Psoas muscle (tissue), 8 donors: ENCODE measurements at places on chromosomes 1 and 21. TPM values are rescaled to one million over a fixed set of nuclear protein-coding genes. Genes with fewer than 3 reads are reported as not detected.

MROH7 gene
- 0.48 TPM for polyA plus RNA-seq

LRRC38 gene
- 6.5 TPM for polyA plus RNA-seq

AQP10 gene
- 0.04 TPM for polyA plus RNA-seq

HAPLN2 gene
- polyA plus RNA-seq, result 0.56 TPM

ADORA3 gene
- polyA plus RNA-seq, result 0.45 TPM

TEX38 gene
- polyA plus RNA-seq, result not detected

BRINP3 gene
- 0.45 TPM for polyA plus RNA-seq

AVPR1B gene
- polyA plus RNA-seq, result not detected

TMEM234 gene
- 9.8 TPM for polyA plus RNA-seq

DNA sequence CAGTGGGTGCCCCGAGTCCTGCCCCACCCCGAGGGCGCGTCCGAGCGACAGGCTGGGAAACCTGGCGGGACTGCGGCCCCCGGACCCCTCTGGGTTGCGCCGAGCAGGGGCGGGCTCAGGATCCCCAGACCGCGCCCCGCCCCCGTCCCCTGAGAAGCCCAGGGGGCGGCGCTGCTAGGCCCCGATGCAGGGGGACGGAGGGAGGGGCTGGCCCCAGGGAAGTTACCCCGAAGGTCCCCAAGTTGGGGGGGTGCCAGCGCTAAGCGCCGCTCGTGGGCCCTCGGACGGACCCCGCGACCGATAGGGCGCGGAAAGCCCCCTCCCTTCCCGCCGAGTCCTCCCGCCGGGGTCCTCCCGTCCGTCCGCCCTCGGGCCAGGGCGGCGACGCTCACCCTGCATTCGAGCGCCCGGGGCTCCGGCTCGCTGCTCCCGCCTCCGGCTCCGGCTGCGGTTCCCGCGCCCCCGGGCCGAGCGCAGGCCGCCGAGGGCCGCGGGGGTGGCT, 414 bp downstream of the GPR153 start:
- H3K4me3 ChIP-seq, result peak overlapping the region; percentile 64
- no peaks in the 10 kb centered on the region for H3K27me3 ChIP-seq
- DNase-seq, result peak; percentile 57
- peaks cover 4% of the 10 kb centered on the region for H3K4me1 ChIP-seq

- DNase-seq, result no peak
- no peaks in the 10 kb centered on the region for H3K4me1 ChIP-seq
- H3K4me3 ChIP-seq, result peak overlapping the region; percentile 50
- H3K36me3 ChIP-seq, result no peaks in the 10 kb centered on the region
Observed at GRCh38 chr21:41369920-41370839, 8.4 kb downstream of the MX2 start.

DNA sequence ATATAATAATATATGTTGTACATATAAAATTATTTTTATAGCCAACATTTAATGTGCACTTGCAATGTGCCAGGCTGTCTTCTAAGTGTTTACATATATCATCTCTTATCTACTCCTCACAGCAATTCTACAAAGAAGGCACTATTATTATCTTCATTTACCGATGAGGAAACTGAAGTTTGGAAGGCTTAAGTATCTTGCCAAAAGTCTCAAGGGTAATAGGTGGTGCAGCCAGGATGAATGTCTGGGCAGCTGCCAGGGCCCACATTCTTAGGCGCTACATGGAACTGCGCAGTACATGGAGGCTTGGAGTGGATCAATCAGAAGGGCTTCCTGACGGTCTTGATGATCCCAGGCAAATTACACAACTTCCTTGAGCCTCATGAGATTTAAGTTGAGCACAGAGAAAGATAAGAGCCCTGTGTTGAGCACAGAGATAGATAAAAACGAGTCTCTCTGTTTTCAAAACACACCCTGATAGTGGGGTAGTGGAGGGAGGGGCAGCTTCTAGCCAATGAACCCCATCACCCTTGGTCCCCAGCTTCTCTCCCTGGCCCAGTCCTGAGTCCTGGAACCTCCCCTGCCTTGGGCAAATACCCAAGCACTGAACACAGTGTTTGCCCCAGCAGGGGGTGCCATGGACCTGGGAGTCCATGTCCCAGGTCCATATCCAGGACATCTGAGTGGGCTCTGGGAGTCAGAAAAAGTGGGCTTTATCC, 9.2 kb downstream of the POU3F1 start:
- no peak for DNase-seq
- H3K27me3 ChIP-seq, result peaks cover 11% of the 10 kb centered on the region
- H3K27ac ChIP-seq, result no peak overlapping the region
- H3K36me3 ChIP-seq, result no peaks in the 10 kb centered on the region
- H3K4me3 ChIP-seq, result no peak overlapping the region
- H3K4me1 ChIP-seq, result no peaks in the 10 kb centered on the region

- no peak overlapping the region for H3K27ac ChIP-seq
- H3K4me1 ChIP-seq, result peaks cover 21% of the 10 kb centered on the region
- H3K36me3 ChIP-seq, result no peaks in the 10 kb centered on the region
- no peak overlapping the region for H3K4me3 ChIP-seq
- no peak for DNase-seq
Observed at GRCh38 chr1:214553142-214553710, 1.8 kb upstream of the PTPN14 start.

DNA sequence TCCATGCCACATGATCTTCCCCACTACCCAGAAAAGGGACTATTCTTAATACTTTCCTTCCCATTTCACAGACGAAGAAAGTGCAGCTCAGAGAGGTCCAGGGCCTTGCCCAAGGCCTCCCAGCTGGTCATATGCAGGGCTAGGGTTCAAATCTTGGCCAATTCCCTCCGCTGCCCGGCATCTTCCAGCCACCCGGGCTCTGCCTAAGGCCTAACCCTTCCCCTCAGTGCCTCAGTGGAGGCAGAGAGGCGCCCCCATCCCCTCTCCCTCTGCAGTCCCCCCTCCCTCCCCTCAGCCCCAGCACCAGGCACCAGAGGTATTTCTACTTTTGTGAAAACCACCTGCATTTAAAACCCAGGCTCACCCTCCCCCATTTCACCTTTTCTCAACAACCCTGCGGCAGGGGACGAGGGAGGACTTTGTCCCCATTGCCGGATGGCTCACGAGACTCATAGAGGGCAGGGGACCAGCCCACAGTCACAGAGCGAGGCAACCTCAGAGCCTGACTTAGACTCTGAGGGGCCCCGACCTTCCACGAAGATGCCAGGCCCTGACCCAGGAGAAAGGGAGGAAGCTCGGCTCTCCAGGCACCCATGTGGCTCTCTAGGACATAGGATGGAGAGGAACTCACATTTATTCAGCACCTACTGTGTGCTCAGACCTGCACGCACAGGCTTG, 12.3 kb downstream of the LAPTM5 start:
- H3K27ac ChIP-seq, result no peak overlapping the region
- H3K36me3 ChIP-seq, result no peaks in the 10 kb centered on the region
- DNase-seq, result no peak
- no peak overlapping the region for H3K4me3 ChIP-seq
- H3K4me1 ChIP-seq, result no peaks in the 10 kb centered on the region

- H3K27ac ChIP-seq, result no peak overlapping the region
- no peak overlapping the region for H3K4me3 ChIP-seq
- no peaks in the 10 kb centered on the region for H3K36me3 ChIP-seq
- DNase-seq, result no peak
- H3K27me3 ChIP-seq, result no peaks in the 10 kb centered on the region
Observed at GRCh38 chr1:40362699-40363098, 10.8 kb upstream of the SMAP2 start.

DNA sequence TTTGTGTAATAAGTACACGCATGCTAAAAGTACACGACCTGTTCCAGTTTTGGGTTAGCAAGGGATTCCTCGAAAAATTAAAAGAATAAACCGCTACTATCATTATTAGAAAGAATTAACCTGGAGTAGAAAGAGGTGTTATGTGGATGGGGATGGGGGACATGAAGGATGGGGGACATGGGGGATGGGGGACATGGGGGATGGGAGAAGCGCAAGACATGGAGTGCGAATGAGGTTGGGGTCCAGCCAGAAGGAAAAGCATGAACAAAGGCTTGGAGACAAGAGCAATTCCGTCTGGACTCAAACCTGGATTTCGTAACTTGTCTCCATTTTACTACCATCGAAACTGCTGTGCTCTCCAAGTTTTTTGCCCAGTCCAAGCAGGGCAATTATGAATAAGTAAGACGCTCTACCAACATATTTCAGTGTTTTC, 591 bp upstream of the KDM1A start:
- peak overlapping the region; percentile 78 for H3K4me3 ChIP-seq
- DNase-seq, result no peak
- H3K27ac ChIP-seq, result peak overlapping the region; percentile 90
- H3K27me3 ChIP-seq, result no peaks in the 10 kb centered on the region
- no peaks in the 10 kb centered on the region for H3K36me3 ChIP-seq

- no peaks in the 10 kb centered on the region for H3K4me1 ChIP-seq
- no peaks in the 10 kb centered on the region for H3K36me3 ChIP-seq
- no peak overlapping the region for H3K27ac ChIP-seq
- no peak for DNase-seq
- no peak overlapping the region for H3K4me3 ChIP-seq
Observed at GRCh38 chr1:220291580-220291979, 19.3 kb upstream of the RAB3GAP2 start.

DNA sequence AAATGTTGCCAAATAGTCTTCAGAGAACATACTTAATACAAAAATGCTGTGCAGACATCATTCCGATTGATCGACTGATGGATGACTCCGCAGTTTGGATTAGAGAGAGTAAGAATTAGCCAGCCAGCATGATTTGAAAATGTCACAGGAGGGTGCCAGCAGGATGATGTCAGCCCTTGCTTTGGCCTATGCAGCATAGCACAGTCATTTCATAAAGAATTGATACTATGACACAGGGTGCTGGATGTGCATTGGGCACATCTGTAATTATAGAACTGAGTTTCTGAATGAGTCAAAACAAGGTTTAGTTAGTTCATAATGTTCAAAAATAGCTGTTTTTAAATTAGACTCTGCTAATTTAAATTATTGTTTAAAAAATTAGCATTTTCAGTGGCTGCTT, 21.6 kb upstream of the TRAF5 start:
- no peaks in the 10 kb centered on the region for H3K36me3 ChIP-seq
- H3K27ac ChIP-seq, result peak overlapping the region; percentile 60
- peaks cover 16% of the 10 kb centered on the region for H3K4me1 ChIP-seq
- no peak for DNase-seq
- no peaks in the 10 kb centered on the region for H3K27me3 ChIP-seq
- H3K4me3 ChIP-seq, result no peak overlapping the region

DNA sequence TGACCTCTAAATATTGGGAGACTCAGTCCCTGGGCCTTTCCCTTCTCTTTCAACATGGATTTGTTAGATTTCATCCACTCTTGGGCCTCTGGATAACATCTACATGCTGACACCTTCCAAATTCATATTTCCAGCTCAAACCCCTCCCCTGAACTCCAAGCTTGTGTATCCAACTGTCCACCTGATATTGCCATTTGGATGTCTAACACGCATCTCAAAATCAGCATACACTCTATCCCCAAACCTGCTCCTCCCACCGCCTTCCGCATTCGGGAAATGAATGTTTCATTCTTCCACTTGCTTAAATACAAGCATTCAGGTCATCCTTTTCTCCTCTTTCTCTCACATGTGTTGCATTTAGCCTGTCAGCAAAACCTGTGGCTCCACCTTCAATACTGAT, 17.5 kb upstream of the KAZN start:
- no peaks in the 10 kb centered on the region for H3K4me1 ChIP-seq
- no peaks in the 10 kb centered on the region for H3K27me3 ChIP-seq
- no peaks in the 10 kb centered on the region for H3K36me3 ChIP-seq
- H3K27ac ChIP-seq, result no peak overlapping the region

DNA sequence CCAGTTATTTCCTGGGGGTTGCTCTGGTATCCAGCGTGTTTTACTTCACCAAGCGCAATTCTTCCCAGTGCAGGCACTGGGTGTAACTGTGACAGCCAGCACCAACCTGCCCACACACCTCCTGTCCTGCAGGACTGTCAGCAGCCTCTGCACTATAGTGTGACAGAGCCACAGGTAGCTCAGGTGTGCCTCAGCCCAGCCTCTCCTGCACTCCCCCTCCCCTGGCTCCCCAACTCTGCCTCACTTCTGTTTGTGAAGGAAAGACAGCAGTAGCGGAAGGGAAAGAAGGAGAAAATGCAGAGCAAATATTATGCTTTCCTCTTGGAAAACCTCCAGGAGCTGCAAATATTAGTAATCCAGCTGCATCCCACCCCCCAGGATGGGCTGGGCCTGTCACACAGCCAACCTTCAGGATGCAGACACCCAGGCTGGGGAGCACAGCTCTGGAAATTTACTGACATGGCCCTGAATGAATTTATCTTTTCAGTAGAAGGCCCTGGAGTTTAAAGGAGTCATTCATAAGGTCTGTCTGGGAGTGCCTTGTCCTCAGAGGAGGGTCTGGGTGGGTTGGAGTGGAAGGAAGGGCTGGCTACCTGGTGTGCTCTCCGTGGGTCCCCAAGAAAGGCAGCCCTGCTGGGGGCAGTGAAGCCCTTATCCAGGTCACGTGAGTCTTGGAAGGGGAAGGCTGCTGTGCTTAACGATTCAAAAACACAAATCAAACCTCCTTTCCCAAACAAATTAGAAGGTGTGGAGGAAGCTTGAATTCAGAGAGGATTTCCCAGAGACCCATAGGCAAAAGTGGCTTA, 20.9 kb downstream of the CAPN2 start:
- no peaks in the 10 kb centered on the region for H3K27me3 ChIP-seq
- peaks cover 48% of the 10 kb centered on the region for H3K4me1 ChIP-seq
- DNase-seq, result no peak
- H3K27ac ChIP-seq, result peak overlapping the region; percentile 46
- no peak overlapping the region for H3K4me3 ChIP-seq
- H3K36me3 ChIP-seq, result peaks cover 14% of the 10 kb centered on the region

DNA sequence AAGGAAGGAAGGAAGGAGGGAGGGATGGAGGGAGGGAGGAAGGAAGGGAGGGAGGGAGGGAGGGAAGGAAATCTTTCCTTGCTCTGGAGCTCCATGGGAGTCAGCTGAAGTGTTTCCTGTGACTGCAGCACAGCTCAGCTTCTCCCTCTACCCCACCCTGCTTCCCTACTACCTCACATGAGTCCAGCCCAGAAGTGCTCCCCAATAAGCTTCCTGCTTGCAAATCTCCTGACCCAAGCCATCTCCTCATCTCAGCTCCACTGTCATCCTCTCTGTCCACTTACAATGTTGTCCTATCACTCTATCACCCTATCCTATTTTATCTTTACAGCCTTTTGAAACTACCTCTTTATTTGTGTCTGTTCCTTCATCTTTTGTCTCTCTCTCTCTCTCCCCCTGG, 52.9 kb upstream of the SSBP3 start:
- H3K4me3 ChIP-seq, result no peak overlapping the region
- H3K36me3 ChIP-seq, result no peaks in the 10 kb centered on the region
- no peaks in the 10 kb centered on the region for H3K4me1 ChIP-seq
- peak; percentile 5 for DNase-seq
- no peak overlapping the region for H3K27ac ChIP-seq
- H3K27me3 ChIP-seq, result no peaks in the 10 kb centered on the region

GRCh38 chr1:68229650-68230483, 2.5 kb downstream of the WLS start:
- H3K27ac ChIP-seq, result peak overlapping the region; percentile 2
- no peaks in the 10 kb centered on the region for H3K27me3 ChIP-seq
- peaks cover 8% of the 10 kb centered on the region for H3K4me1 ChIP-seq
- peak overlapping the region; percentile 82 for H3K4me3 ChIP-seq

GRCh38 chr1:153251562-153251961, 7.9 kb upstream of the LORICRIN start:
- no peak overlapping the region for H3K4me3 ChIP-seq
- H3K36me3 ChIP-seq, result no peaks in the 10 kb centered on the region
- no peaks in the 10 kb centered on the region for H3K4me1 ChIP-seq
